ENCODE measurements at places on chromosomes 7 and 10. TPM values are rescaled to one million over a fixed set of nuclear protein-coding genes. Genes with fewer than 3 reads are reported as not detected.

- no peaks in the 10 kb centered on the region for H3K36me3 ChIP-seq
- H3K4me3 ChIP-seq, result no peak overlapping the region
- peaks cover 11% of the 10 kb centered on the region for H3K4me1 ChIP-seq
- no peak for DNase-seq
These were observed 5.7 kb upstream of the DYNC2I1 start for GRCh38 chr7:158850545-158851102.

DNA sequence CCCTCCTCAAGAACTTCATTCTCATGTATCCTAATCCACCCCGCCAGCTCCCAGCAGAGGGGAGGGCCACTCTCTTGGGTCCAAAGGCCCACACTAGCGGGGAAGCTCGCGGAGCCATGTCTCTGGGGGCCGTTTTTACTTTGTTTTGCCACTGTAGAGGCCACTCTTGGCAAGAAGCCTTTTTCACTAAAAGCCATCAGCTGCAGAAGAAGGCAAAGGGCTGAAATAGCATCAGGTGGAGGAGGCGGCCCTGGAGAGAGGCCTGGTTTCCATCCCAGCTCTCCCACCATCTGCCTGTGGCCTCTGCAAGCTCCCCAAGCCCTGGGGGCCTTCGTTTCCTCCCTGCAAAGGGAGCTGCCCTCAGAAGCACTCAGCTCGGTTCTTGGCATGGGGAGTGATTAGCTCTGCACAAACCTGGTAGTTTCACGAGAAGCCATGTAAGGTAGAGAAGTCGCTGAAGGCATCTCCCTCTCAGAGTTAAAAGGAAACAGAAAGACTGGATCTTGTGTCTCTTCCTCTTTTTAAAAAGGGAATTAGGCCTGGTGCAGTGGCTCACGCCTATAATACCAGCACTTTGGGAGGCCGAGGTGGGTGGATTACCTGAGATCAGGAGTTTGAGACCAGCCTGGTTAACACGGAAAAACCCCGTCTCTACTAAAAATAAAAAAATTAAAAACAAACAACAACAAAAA, 70.3 kb downstream of the PARP12 start:
- no peaks in the 10 kb centered on the region for H3K4me1 ChIP-seq
- DNase-seq, result no peak

DNA sequence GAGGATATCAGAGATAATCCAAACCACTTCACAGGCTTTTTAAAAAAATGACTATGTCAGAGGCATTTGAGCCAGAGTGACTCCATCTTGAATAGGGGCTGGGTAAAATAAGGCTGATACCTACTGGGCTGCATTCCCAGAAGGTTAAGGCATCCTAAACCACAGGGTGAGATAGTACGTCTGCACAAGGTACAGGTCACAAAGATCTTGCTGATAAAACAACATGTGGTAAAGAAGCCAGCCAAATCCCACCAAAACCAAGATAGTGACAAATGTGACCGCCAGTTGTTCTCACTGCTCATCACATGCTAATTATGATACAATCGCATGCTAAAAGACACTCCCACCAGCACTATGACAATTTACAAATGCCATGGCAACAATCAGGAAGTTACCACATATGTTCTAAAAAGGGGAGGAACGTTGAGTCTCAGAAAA, 177.5 kb downstream of the RAPGEF5 start:
- no peaks in the 10 kb centered on the region for H3K27me3 ChIP-seq
- no peak for DNase-seq
- no peak overlapping the region for H3K27ac ChIP-seq
- H3K4me3 ChIP-seq, result no peak overlapping the region
- no peaks in the 10 kb centered on the region for H3K36me3 ChIP-seq

Gene CYP2C18
- not detected for total RNA-seq

Measured in GM23248 (cell line).